ENCODE measurements at places on chromosomes 5 and 9.
A peak's percentile ranks its signal among the peaks of the same experiment; 100 is the strongest.

DNA sequence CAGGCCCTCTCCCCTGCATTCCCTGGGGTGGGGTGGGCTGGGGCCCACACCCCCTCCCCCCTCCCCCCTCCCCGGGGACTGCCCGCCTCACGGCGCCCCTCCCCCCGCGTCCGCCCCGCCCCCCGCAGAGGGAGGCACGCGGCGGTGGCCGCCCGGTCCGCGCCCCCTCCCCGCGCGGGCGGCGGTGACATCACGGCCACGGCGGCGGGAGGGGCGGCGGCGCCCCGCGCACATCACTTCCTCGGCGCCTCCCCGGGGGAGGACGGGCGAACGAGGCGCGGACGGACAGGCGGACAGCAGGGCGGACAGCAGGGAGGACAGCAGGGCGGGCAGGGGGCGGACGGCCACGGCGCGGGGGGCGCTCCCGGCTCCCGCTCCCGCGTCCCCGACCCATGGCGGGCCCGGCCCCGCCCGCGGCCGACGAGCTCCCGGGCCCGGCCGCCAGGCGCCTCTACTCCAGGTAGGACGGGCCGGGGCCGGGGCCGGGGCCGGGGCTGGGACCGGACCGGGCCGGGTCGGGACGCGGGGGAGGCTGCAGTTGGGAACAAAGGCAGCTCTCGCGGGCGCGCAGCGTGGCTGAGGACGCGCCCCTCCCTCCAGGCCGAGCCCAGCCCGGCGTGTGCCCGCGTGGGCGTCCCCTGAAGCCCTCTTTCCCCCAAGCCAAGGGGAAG, at the start of gene GPSM1:
Gene GPSM1 (plus strand): TSS at position 236 of the 671 bp plus-strand sequence. CDS start 157 bp downstream, at position 393.
- DNase-seq, result no peak

GRCh38 chr9:18976709-18977531, 56.1 kb downstream of the SAXO1 start:
- no peak for DNase-seq

- DNase-seq, result no peak
Observed at GRCh38 chr5:143402017-143402552, 1.4 kb downstream of the NR3C1 start.

DNA sequence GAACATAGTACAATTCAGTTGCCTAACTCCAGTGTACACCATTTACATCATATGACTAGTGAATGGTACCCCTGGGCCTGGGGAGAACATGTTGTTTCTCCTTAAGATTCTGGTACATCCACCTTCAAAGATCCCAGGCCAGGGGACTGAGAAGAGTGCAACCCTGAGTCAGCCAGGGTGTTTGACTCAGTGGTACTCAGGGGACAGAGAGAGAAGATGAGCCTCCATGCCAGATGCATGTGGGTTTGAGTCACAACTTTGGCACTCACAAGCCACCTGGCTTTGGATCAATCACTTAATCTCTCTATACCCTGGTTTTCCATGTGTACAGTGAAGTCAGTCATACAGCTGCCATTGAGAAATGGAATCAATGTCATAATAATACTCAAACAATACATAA, 53.7 kb downstream of the MAP1B start:
- no peak for DNase-seq

DNA sequence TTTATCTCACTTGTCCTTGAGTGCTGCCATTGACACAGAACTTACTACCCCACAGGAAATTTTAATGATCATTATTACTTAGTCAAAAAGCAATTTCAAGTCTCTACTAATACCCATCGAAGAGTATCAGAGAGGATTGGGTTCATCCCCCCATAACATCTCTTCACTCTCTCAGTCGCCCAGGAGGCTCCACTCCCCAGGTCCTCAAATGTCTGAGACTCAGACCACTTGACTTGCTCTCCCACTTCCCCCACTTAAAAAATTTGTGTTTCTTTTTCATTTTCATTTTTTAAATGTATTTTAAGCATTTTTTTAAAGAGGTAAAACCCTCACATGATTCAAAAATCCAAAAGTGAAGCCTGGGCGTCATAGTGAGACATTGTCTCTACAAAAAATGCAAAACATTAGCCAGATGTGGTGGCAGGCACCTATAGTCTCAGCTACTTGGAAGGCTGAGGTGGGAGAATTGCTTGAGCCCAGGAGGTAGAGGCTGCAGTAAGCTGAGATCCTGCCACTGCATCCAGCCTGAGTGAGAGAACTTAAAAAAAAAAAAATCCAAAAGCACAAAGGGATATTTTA, 56.8 kb upstream of the TRAF1 start:
- DNase-seq, result no peak

- no peak for DNase-seq
Observed at GRCh38 chr5:159214486-159215271, 5.3 kb upstream of the RNF145 start.

- no peak for DNase-seq
Observed at GRCh38 chr9:19138084-19138483, 10.8 kb upstream of the PLIN2 start.

DNA sequence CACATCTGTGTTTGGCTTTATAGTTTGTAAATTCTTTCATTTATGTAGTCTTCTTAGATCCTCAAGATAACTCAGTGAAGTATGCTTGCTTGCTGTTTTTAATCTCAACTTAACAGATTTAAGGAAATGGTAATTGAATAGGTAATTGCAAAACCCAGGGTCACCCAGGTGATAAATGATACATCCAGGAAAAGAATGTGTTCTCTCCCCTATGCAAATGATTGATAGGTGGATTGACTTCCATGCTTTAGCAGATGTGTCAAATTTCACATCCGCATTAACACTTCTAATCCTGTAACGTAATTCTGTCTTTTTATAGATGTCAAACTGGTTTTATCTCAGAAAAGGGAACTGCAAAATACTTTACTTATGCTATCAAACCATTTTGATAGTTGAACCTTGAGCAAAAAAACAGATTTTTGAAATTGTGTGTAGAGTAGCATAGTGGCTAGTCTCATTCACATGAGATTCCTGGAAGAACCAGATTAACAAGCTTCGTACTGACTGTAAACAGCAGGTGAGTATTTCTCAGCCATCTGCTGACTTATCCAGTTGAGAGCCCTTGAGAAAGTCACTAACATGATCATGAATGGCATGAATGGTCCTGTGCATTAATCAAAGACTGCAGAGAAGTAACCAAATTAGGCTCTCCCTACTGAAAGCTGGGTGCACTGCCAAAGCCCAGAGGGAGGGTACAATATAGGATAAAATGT, 86.7 kb upstream of the PAM start:
- no peak for DNase-seq

- DNase-seq, result peak; percentile 28
Observed at GRCh38 chr5:95861221-95861863, 38.8 kb upstream of the GLRX start.

- DNase-seq, result no peak
Observed at GRCh38 chr9:121720311-121721057, 69.0 kb downstream of the DAB2IP start.

DNA sequence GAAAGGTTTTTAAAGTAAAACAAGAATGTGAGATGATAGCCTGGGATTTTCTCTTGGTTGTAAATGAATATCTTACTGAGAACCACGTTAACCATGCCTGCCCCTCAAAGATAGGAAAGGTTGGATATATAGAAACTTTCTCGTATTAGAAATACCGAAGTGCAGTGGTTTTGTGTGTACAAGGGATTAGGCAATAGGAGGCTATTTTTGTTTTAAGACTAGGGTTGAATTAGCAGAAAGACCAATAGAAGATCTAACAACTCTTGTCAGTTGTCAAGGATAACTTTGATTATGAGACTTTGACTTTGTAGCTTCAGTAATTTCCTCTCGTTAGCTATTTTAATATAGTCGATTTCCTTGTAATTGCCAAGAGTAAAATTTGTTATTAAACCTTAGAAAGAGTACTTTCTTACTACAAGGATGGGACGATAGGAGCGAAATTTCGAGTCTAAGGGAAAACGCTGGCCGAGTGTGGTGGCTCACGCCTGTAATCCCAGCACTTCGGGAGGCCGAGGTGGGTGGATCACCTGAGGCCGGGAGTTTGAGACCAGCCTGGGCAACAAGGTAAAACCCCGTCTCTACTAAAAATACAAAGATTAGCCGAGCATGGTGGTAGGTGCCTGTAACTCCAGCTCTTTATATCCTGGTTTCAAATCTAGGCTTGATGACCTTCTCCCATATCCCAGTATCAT, 838 bp downstream of the POLK start:
- DNase-seq, result no peak

- DNase-seq, result no peak
Observed at GRCh38 chr9:120985819-120986222, 59.2 kb upstream of the TRAF1 start.

DNA sequence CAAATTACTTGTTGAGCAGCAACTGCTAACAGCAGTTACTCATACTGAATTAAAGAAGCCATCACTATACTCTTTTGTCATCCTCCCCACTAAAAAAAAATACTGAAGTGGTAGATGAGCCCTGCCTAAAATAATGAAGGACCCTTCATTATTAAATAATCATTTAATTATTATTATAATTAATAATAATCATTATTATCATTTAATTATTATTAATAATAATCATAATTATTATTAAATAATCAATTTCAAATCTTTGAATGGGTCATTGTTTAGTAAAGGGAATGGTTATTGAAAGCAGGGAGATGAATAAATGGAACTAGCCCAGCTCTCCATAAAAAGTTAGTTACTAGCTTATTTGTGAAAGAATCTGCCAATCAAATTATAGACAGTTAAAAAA, 396.4 kb downstream of the NFIB start:
- DNase-seq, result no peak

GRCh38 chr9:131500377-131500776, 2.3 kb upstream of the POMT1 start:
- DNase-seq, result no peak

DNA sequence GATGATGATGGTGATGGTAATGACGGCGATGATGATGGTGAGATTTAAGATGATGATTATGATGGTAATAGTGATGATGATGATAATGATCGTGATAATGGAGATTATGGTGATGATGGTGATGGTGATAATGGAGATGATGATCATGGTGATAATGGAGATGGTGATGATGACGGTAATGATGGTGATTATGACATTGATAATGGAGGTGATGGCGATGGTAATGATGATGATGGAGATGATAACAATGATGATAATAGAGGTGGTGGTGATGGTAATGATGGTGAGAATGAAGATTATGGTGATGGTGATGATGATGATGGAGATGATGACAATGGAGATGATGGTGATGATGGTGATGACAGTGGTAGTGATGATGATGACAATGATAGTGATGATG, 69.7 kb downstream of the MED10 start:
- DNase-seq, result no peak

DNA sequence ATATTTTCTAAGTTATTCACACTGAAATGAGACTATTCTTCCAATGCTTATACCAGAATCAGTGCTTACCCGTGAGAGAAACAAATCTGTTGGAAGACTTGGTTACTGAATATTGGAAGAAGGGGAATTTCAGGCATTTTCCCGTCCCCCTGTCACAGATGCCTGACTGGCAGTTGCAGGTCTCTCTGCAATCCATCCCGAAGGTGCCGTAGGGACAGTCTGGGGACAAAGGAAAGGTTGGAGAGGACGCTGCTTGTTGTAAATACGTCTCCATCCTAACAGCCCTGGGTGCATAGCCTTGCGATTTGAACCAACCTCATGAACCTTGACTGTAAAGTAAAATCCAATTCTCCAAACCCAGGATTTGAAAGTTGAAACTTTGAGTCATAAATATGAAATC, 3.5 kb downstream of the ESM1 start:
- DNase-seq, result no peak

DNA sequence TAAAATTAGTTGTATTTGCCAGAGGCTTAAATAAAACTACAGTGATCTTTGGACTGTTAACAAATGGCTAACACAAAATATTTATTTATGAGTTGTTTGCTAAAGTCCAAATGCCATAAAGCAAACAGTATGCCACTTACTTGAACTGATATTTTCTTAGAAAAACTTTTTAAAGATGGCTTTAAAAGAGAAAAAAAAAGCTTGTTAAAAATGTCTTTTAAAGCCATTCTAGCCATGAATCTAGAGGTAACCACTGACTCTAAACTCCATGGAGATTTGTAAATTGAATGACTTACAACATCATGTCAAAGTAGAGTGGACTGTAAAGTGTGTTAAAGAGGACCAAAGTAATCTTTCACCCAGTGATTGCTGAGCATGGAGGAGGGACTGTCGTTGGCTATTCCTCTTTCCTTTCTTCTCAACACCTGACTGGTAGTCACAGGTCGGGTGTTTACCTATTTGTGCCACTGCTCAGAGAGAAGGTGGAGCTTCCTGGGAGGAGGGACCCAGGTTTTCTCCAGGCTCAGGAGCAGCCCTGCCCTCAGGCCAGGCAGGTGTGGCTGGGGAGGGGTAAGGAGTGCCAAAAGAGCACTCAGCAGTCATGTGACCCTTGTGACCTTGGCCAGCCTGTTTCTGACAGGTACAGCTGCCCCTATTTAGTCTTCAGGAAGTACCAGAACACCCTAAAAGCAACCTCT, 69.1 kb upstream of the TJP2 start:
- no peak for DNase-seq

- no peak for DNase-seq
Observed at GRCh38 chr5:1443991-1444360, 1.3 kb downstream of the SLC6A3 start.

DNA sequence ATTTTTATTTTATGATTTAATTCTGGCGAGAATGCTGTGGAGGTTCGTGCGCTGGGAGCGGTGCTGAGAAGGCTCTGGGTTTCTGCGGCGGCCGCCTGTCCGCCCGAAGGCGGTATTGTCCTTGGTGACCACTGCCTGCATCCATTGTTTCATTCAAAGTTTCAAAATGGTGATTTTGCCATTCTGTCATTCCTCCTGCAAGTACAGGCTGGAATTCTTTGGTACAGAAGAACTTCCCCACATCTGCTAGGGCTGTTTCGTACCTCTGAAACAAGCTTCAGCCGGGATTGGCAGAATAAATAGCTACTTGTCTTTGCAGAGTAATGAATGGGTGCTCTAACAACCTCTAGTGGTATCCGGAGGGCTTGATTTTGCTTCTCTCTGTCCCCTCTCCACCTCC, 112.6 kb upstream of the CACNA1B start:
- no peak for DNase-seq

DNA sequence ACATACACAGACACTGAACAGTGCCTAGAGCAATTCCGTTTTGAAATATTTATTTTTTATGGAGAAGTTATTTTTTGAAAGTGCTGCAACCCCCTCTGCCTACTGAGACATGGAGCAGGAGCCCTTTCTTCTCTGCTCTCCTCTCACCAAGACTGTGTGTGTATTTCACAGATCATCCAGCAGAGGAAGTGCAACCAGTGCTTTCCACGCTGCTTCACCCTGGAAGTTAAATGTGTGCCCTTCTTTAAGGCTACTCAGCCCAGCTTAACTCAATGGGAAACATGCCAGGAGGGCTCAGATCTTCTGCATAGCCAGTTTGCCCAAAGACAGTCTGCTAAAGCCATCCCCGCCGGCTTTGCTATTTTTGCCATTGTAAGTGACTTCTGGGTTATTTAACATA, 606.3 kb downstream of the TLE1 start:
- no peak for DNase-seq

DNA sequence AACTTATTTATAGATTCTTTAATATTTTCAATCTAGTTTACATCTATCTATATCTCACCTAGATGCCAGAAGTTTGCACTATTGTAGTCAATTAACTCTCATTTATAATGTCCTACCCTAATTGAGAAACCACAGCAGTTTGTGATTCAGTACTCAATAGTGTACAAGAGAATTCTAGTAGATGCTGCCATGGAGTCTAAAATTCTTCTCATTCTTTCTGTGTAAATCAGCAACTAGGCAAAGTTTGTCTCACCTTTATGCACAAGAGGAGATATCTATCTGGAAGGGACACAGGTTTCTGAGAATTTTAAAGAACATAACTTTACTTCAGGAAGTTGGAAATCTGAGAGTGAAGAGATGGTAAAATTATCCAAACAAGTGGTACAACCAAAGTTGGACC, 173.0 kb upstream of the FBXL7 start:
- DNase-seq, result no peak
